Nasal cavity respiratory epithelium epithelial cell of viscerocranial mucosa (primary cell): ENCODE measurements at places on chromosomes 2 and 18. TPM values are rescaled to one million over a fixed set of nuclear protein-coding genes. Genes with fewer than 3 reads are reported as not detected.

TUBB8B gene
- under 0.01 and 0.43 TPM in 2 replicates for total RNA-seq

ERICH2 gene
- 1.7 and 2.9 TPM in 2 replicates for total RNA-seq

CFAP53 gene
- 0.68 and 1.1 TPM in 2 replicates for total RNA-seq

MYO3B gene
- 0.34 and 1.8 TPM in 2 replicates for total RNA-seq
